Activated T-helper 1 cell treated with anti-CD3 and anti-CD28 coated beads, Interleukin-12 subunit alpha, Interleukin-12 subunit beta, Interleukin-2, Interleukin-4 antibody, amounts not matched to agents 30 ng/mL and 10 ng/mL and 1 ng/mL, durations not matched to agents 14 hours and 24 hours and 36 hours (primary cell): ENCODE measurements at places on chromosomes 4 and X. TPM values are rescaled to one million over a fixed set of nuclear protein-coding genes. Genes with fewer than 3 reads are reported as not detected.

The BMP3 gene
- not detected in 2 replicates for total RNA-seq

GRCh38 chr4:183903021-183903760 lies 1.9 kb upstream of the STOX2 start:
- H3K36me3 ChIP-seq, result no peaks in the 10 kb centered on the region
- H3K27me3 ChIP-seq, result peaks cover 52% of the 10 kb centered on the region
- H3K27ac ChIP-seq, result no peak overlapping the region
- no peak overlapping the region for H3K4me3 ChIP-seq
- DNase-seq, result no peak

DNA sequence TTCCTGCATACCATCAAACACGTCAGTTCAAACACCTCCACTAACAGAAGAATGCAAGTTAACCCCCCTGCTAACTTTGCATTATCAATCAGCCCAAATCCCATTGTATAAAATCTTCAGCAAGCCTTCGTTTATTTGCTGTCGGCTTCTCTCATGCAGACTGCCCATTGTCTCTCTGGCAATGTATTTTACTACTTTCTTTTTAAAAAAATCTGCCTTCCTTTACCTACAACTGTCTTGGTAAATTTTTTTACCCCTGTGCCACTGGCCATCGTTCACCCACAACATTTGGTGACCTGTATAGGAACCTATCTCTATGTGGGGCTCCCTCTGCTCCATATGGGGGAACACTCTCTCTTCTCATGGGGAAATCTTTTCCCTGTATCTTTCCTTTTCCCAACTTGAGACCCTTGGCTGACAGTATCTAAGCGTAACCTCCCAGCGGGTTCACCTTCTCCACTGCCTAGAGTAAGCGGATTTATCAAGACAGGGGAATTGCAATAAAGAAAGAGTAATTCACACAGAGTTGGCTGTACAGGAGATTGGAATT lies 244.6 kb downstream of the CPXCR1 start:
- no peaks in the 10 kb centered on the region for H3K36me3 ChIP-seq
- no peaks in the 10 kb centered on the region for H3K4me1 ChIP-seq
- no peaks in the 10 kb centered on the region for H3K27me3 ChIP-seq
- H3K4me3 ChIP-seq, result no peak overlapping the region
- DNase-seq, result no peak
- no peak overlapping the region for H3K27ac ChIP-seq

DNA sequence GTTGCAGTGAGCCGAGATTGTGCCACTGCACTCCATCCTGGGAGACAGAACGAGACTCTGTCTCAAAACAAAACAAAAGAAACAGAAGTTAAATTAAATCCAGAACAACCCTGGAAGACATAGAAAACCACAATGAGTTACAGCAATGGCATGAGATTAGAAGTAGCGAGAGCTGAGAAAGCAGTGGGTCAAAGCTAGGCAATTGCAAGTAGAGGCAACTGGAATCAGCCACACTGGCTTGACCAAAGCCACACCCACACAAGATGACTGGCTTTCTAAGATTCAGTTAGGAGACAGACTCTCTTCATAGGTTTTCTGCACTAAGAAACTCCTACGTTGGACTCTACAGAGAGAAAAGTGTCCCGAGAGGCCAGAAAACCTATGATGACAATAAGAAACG lies 443.0 kb downstream of the GPM6A start:
- no peaks in the 10 kb centered on the region for H3K36me3 ChIP-seq
- H3K27ac ChIP-seq, result no peak overlapping the region
- no peak overlapping the region for H3K4me3 ChIP-seq
- DNase-seq, result no peak

GRCh38 chr4:109169170-109169569 lies 133.3 kb downstream of the COL25A1 start:
- H3K4me3 ChIP-seq, result no peak overlapping the region
- no peak for DNase-seq
- no peak overlapping the region for H3K27ac ChIP-seq
- H3K36me3 ChIP-seq, result no peaks in the 10 kb centered on the region
- H3K4me1 ChIP-seq, result no peaks in the 10 kb centered on the region

DNA sequence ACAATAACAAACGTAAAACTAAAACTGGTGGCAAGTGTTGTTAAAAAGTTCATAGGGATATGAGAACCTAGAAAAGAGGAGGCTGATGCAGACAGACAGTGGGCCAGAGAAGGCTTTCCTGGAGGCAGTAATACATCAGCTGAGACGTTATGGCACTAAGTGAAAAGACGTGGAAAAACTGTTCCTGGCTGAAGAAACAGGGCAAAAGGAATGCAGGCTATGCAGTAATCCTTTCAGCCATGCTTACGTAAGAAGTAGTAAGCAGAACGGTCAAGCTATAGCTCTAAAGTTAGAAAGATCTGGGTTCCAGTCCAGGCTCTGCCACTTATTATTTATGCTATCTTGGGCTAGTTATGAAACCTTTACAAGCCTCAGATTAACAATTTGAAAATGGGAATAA lies 6.4 kb downstream of the LAMTOR3 start:
- no peak overlapping the region for H3K27ac ChIP-seq
- H3K4me3 ChIP-seq, result no peak overlapping the region
- H3K27me3 ChIP-seq, result no peaks in the 10 kb centered on the region
- H3K4me1 ChIP-seq, result peaks cover 23% of the 10 kb centered on the region
- DNase-seq, result no peak

- no peaks in the 10 kb centered on the region for H3K27me3 ChIP-seq
- H3K4me3 ChIP-seq, result no peak overlapping the region
- no peaks in the 10 kb centered on the region for H3K36me3 ChIP-seq
- DNase-seq, result no peak
Observed at GRCh38 chrX:10636337-10636736, 16.0 kb upstream of the MID1 start.

GRCh38 chrX:31178064-31178768 lies 106.4 kb upstream of the FTHL17 start:
- H3K36me3 ChIP-seq, result peaks cover 7% of the 10 kb centered on the region
- H3K4me1 ChIP-seq, result peaks cover 20% of the 10 kb centered on the region
- no peak overlapping the region for H3K4me3 ChIP-seq
- DNase-seq, result no peak
- peaks cover 2% of the 10 kb centered on the region for H3K27me3 ChIP-seq
- peak overlapping the region; percentile 31 for H3K27ac ChIP-seq

The FGFR3 gene
- total RNA-seq, result 0.29 and 0.39 TPM in 2 replicates

- no peak for DNase-seq
- no peak overlapping the region for H3K27ac ChIP-seq
- H3K27me3 ChIP-seq, result no peaks in the 10 kb centered on the region
- H3K4me1 ChIP-seq, result no peaks in the 10 kb centered on the region
- H3K36me3 ChIP-seq, result peaks cover 9% of the 10 kb centered on the region
Observed at GRCh38 chrX:153454901-153455550, 9.2 kb upstream of the TREX2 start.

The CSAG1 gene
- total RNA-seq, result not detected in 2 replicates

The TCEAL2 gene
- not detected in 2 replicates for total RNA-seq

The RBPJ gene
- total RNA-seq, result 455 and 472 TPM in 2 replicates

- H3K27ac ChIP-seq, result no peak overlapping the region
- no peaks in the 10 kb centered on the region for H3K27me3 ChIP-seq
- no peak for DNase-seq
- peaks cover 5% of the 10 kb centered on the region for H3K4me1 ChIP-seq
- no peaks in the 10 kb centered on the region for H3K36me3 ChIP-seq
Observed at GRCh38 chrX:85573801-85574200, 194.3 kb upstream of the POF1B start.

The CXorf51B gene
- total RNA-seq, result not detected in 2 replicates

The VMA21 gene
- 39.4 and 49.2 TPM in 2 replicates for total RNA-seq

- H3K36me3 ChIP-seq, result no peaks in the 10 kb centered on the region
- H3K27me3 ChIP-seq, result peaks cover 2% of the 10 kb centered on the region
- no peak overlapping the region for H3K27ac ChIP-seq
- DNase-seq, result no peak
- H3K4me3 ChIP-seq, result no peak overlapping the region
Observed at GRCh38 chr4:123338715-123339114, 57.9 kb upstream of the SPRY1 start.

- no peak overlapping the region for H3K4me3 ChIP-seq
- peaks cover 52% of the 10 kb centered on the region for H3K36me3 ChIP-seq
- no peak overlapping the region for H3K27ac ChIP-seq
- H3K4me1 ChIP-seq, result peaks cover 26% of the 10 kb centered on the region
- DNase-seq, result no peak
- no peaks in the 10 kb centered on the region for H3K27me3 ChIP-seq
Observed at GRCh38 chr4:37836838-37837440, 10.5 kb downstream of the PGM2 start.

DNA sequence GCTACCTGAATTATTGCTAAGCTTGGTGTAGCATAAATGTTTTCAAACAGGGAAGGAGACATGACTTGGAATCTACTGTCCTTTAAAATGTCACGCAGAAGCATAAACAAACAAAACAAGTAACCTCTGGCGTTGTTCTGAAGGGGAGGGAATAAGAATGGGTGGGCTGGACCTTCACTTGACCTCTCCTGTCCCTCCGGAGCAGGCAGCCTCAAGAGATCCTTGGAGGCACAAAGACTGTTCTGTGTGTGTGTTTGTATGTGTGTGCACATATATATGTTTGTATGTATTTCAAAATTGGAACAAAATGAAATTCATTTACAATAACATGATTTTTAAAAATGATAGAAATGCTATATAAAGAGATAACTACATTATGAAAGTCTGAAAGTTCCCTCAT lies 91.3 kb upstream of the DCLK2 start:
- DNase-seq, result no peak
- no peak overlapping the region for H3K27ac ChIP-seq
- H3K36me3 ChIP-seq, result no peaks in the 10 kb centered on the region
- H3K4me3 ChIP-seq, result no peak overlapping the region

- DNase-seq, result no peak
- no peaks in the 10 kb centered on the region for H3K36me3 ChIP-seq
- no peak overlapping the region for H3K27ac ChIP-seq
- H3K27me3 ChIP-seq, result peaks cover 18% of the 10 kb centered on the region
- H3K4me3 ChIP-seq, result no peak overlapping the region
- no peaks in the 10 kb centered on the region for H3K4me1 ChIP-seq
Observed at GRCh38 chr4:16018061-16018676, 55.2 kb upstream of the FGFBP2 start.

The GABRA4 gene
- not detected in 2 replicates for total RNA-seq

GRCh38 chrX:41732260-41732659 lies 8.3 kb downstream of the GPR82 start:
- peaks cover 30% of the 10 kb centered on the region for H3K4me1 ChIP-seq
- no peak overlapping the region for H3K4me3 ChIP-seq
- H3K27me3 ChIP-seq, result no peaks in the 10 kb centered on the region
- peaks cover 11% of the 10 kb centered on the region for H3K36me3 ChIP-seq
- DNase-seq, result no peak

- DNase-seq, result no peak
- H3K27me3 ChIP-seq, result no peaks in the 10 kb centered on the region
- H3K27ac ChIP-seq, result no peak overlapping the region
- H3K4me1 ChIP-seq, result no peaks in the 10 kb centered on the region
- no peaks in the 10 kb centered on the region for H3K36me3 ChIP-seq
- no peak overlapping the region for H3K4me3 ChIP-seq
Observed at GRCh38 chr4:143713955-143714625, 13.6 kb upstream of the FREM3 start.

GRCh38 chrX:107826238-107827029 lies 768 bp downstream of the MID2 start:
- H3K27me3 ChIP-seq, result peaks cover 8% of the 10 kb centered on the region
- H3K4me1 ChIP-seq, result peaks cover 34% of the 10 kb centered on the region
- H3K36me3 ChIP-seq, result peaks cover 4% of the 10 kb centered on the region
- peak; percentile 1 for DNase-seq
- peak overlapping the region; percentile 86 for H3K27ac ChIP-seq
- H3K4me3 ChIP-seq, result peak overlapping the region; percentile 83

- no peak overlapping the region for H3K27ac ChIP-seq
- no peaks in the 10 kb centered on the region for H3K36me3 ChIP-seq
- no peak for DNase-seq
- no peaks in the 10 kb centered on the region for H3K4me1 ChIP-seq
- H3K27me3 ChIP-seq, result no peaks in the 10 kb centered on the region
Observed at GRCh38 chr4:101864660-101865059, 74.1 kb downstream of the BANK1 start.

- no peak for DNase-seq
- H3K27me3 ChIP-seq, result no peaks in the 10 kb centered on the region
- H3K27ac ChIP-seq, result no peak overlapping the region
Observed at GRCh38 chr4:112664611-112665010, 27.7 kb downstream of the LARP7 start.

DNA sequence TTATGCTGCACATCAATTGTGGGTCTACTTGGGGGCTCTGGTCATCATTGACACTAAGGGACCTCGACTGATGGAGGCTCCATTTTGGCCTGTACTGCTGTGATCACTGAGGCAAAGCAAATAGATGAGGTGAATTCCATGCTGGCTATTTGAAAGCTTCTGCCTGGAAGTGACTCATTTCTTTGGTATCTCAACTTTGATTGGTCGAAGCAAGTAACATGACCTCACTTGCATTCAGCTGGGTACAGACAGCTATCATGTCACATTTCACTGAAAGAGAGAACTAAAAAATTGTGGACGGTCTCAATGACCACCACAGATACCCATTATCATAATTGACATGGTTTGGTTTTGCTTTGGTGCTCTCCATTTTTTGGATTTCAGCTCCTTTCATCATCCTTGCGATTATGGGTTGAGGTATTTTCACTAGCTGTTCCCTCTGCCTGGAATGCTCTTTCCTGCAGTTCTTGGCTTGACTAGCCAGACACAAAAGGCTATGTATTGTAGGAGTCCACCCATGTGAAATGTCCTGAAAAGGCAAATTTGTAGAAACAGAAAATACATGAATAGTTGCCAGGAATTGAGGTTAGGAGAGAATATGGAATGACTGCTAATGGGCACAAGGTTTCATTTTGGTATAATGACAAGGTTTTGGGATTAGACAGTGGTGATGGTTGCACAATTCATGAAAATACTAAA lies 369.2 kb upstream of the LCORL start:
- no peaks in the 10 kb centered on the region for H3K4me1 ChIP-seq
- peaks cover 2% of the 10 kb centered on the region for H3K27me3 ChIP-seq
- no peaks in the 10 kb centered on the region for H3K36me3 ChIP-seq
- H3K4me3 ChIP-seq, result no peak overlapping the region

DNA sequence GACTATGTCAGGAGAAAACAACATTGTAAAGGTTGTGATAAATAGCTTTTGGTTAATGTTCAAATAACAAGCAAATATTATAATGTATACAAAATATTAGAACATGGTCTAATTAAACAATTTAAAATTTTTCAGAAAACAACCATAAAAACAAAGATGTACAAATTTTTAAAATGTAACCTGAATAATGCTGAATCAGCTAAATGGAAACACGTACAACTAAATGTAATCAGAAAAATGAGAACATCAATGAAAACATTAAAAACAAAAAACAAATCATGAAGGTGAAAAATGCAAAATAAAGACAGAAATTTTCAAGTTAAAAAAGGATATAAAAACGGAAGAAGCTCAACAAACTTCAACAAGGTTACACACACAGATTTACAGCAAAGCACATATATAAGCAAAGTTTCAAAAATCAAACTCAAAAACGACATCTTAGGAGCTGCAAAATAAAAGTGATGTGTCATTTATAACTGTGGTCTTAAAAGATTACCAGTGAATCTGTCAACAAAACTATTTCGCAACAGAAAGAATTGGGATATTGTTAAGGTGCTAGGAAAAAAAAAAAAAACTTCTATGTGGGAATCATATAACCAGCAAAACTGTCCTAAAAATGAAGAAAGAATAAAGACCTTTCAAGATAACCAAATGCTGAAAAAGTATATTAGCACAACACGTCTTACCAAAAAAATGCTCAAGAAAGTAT lies 31.8 kb downstream of the ZNF732 start:
- H3K27ac ChIP-seq, result no peak overlapping the region
- H3K27me3 ChIP-seq, result no peaks in the 10 kb centered on the region
- DNase-seq, result no peak

The LRRC66 gene
- 0.08 TPM in 1 of 2 replicates, not detected in the other for total RNA-seq

GRCh38 chrX:67601771-67602170 lies 58.0 kb downstream of the AR start:
- no peaks in the 10 kb centered on the region for H3K27me3 ChIP-seq
- no peaks in the 10 kb centered on the region for H3K4me1 ChIP-seq
- no peak overlapping the region for H3K4me3 ChIP-seq
- no peak for DNase-seq
- no peak overlapping the region for H3K27ac ChIP-seq
- no peaks in the 10 kb centered on the region for H3K36me3 ChIP-seq
